Progenitor cell of endocrine pancreas (in vitro differentiated cells): ENCODE measurements at places on chromosomes 13 and 19. TPM values are rescaled to one million over a fixed set of nuclear protein-coding genes. Genes with fewer than 3 reads are reported as not detected.

The EFNA2 gene
- total RNA-seq, result 23.8 and 26.5 TPM in 2 replicates

The HTR2A gene
- total RNA-seq, result not detected in 2 replicates

The CGB5 gene
- not detected in 2 replicates for total RNA-seq

The DMPK gene
- 117 and 122 TPM in 2 replicates for total RNA-seq

The ZNF90 gene
- 48.0 and 53.8 TPM in 2 replicates for total RNA-seq

The RAB4B gene
- total RNA-seq, result 20.7 and 21.5 TPM in 2 replicates

The ZNF577 gene
- total RNA-seq, result 27.5 and 29.5 TPM in 2 replicates

- no peaks in the 10 kb centered on the region for H3K27me3 ChIP-seq
- peaks cover 19% of the 10 kb centered on the region for H3K36me3 ChIP-seq
- H3K4me3 ChIP-seq, result no peak overlapping the region
Observed at GRCh38 chr13:96020155-96020575, 33.0 kb downstream of the UGGT2 start.

GRCh38 chr19:13764101-13764807 is at the start of gene MRI1:
Gene MRI1, plus strand, starts transcription at chr19:13764522. Its CDS starts 67 bp downstream, at chr19:13764589.
- H3K4me1 ChIP-seq, result peaks cover 6% of the 10 kb centered on the region
- H3K36me3 ChIP-seq, result peaks cover 7% of the 10 kb centered on the region
- no peak within 1 kb of the TSS for H3K27ac ChIP-seq
- no peaks in the 10 kb centered on the region for H3K27me3 ChIP-seq

DNA sequence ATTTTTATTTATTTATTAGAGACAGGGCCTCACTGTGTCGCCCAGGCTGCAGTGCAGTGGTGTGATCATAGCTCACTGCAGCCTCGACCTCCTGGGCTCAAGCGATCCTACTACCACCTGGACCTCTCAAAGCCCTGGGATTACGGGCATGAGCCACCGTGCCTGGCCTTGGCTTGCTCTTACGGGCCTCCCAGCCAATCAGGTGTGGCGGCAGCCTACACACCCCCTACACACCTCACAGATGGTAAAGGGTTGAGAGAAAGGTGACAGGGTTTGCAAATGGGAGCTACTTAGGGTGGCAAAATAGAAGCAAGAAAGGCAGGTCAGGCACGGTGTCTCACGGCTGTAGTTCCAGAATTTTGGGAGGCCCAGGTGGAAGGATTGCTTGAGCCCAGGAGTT is 1.0 kb upstream of the ZBTB32 start:
- peaks cover 14% of the 10 kb centered on the region for H3K27me3 ChIP-seq
- H3K27ac ChIP-seq, result no peak overlapping the region
- peaks cover 2% of the 10 kb centered on the region for H3K4me1 ChIP-seq
- DNase-seq, result no peak
- H3K4me3 ChIP-seq, result no peak overlapping the region
- H3K36me3 ChIP-seq, result no peaks in the 10 kb centered on the region

GRCh38 chr19:50210425-50210824 is 7.0 kb downstream of the MYH14 start:
- peaks cover 22% of the 10 kb centered on the region for H3K36me3 ChIP-seq
- no peak overlapping the region for H3K4me3 ChIP-seq
- H3K27me3 ChIP-seq, result no peaks in the 10 kb centered on the region
- DNase-seq, result no peak

- no peak overlapping the region for H3K4me3 ChIP-seq
- peaks cover 4% of the 10 kb centered on the region for H3K4me1 ChIP-seq
- H3K27me3 ChIP-seq, result no peaks in the 10 kb centered on the region
- no peak overlapping the region for H3K27ac ChIP-seq
Observed at GRCh38 chr13:40306817-40307216, 359.6 kb downstream of the FOXO1 start.

DNA sequence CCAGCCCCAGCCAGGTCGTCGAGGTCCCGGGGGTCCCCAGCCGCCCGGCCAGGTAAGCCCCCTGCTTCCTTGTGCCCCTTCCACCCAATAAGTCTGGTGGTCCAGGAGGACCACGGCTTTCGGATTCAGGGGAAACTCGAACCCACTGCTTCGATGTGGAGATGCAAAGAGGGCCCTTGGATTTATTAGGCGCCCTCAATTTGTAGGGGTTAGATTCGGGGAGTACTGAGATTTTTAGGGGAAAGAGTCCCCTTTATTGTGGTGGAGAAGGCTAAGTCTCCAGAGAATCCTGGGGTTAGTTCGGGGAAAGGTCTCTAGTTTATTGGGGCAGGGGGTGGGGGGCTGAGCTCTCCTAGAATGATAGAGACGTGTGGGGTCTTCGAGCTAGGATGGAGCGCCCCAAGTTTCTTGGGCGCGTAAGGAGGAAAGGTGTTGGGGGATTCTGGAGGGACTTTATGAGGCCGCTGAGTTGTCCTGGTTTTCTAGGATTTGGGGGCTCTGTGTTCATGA is 3.8 kb upstream of the LTBP4 start:
- H3K27me3 ChIP-seq, result peaks cover 58% of the 10 kb centered on the region
- no peak overlapping the region for H3K27ac ChIP-seq
- no peak for DNase-seq
- H3K4me3 ChIP-seq, result peak overlapping the region; percentile 45
- no peaks in the 10 kb centered on the region for H3K36me3 ChIP-seq
- peaks cover 2% of the 10 kb centered on the region for H3K4me1 ChIP-seq

DNA sequence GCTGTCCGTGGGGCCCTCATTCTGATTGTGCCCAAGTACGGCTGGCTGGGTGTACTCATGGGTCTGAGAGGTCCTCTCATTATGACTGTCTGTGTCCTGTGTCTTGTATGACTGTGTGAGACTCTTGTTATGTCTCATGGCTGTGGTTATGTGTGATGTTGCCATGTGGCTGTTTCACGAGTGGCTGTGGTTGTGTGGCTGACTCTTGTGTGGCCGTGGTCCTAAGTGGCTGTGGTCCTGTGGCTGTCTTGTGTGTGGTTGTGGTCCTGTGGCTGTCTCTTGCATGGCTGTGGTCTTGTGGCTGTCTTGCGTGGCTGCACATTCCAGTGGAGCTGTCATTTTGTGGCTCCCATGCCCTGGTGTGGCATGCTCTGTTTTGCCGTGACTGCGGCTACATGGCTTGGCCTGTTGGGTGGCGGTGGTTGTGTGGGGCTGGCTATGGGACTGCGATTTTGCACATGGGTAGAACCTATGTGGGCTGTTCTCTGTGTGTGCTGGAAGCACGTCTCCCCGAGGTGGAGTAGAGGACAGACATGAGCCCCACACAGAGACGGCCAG is 2.5 kb downstream of the LYL1 start:
- peaks cover 3% of the 10 kb centered on the region for H3K4me1 ChIP-seq
- H3K27ac ChIP-seq, result no peak overlapping the region
- H3K4me3 ChIP-seq, result no peak overlapping the region
- H3K36me3 ChIP-seq, result no peaks in the 10 kb centered on the region

DNA sequence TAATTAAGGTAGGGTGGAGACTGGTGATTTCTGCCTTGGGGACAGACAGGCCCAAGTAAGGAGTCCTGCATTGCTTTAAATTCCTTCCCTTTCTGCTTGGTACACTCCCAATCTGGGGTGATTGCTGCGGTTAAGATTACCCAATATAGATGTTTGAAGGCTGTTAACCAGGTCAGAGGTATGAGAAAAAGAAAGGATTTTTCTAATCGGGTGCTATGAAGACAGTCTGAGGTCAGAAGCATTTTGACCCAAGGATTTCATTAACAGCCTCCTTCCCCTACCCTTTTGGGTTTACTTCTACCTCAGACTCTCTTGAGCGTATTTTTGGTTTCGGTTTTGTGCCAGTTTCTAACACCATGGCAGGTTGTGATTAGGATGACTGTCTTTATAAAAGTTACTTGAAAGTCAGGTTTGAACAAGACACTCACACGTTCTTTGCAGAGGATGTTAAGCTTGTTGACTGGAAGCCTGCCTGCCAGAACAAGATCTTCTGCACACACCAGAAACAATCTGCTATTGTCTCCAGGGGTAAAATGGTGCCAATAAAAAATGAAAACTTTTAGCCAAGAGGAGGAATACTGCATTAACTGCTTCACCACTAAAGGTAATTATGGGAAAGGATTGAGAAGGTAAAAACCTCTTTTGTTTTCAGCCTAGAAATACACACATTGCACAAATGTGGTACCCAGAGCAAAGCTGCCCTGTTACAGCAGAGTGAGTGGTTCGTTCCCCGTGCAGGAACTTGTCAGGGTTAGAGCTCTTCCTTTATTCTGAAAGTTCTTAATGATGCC is 108.8 kb downstream of the NDFIP2 start:
- H3K4me3 ChIP-seq, result no peak overlapping the region
- H3K27me3 ChIP-seq, result no peaks in the 10 kb centered on the region
- H3K27ac ChIP-seq, result no peak overlapping the region
- H3K4me1 ChIP-seq, result peaks cover 3% of the 10 kb centered on the region
- no peak for DNase-seq
- H3K36me3 ChIP-seq, result peaks cover 9% of the 10 kb centered on the region

GRCh38 chr13:29677627-29678026 is 82.1 kb upstream of the SLC7A1 start:
- no peaks in the 10 kb centered on the region for H3K36me3 ChIP-seq
- H3K4me3 ChIP-seq, result no peak overlapping the region
- peaks cover 7% of the 10 kb centered on the region for H3K27me3 ChIP-seq

DNA sequence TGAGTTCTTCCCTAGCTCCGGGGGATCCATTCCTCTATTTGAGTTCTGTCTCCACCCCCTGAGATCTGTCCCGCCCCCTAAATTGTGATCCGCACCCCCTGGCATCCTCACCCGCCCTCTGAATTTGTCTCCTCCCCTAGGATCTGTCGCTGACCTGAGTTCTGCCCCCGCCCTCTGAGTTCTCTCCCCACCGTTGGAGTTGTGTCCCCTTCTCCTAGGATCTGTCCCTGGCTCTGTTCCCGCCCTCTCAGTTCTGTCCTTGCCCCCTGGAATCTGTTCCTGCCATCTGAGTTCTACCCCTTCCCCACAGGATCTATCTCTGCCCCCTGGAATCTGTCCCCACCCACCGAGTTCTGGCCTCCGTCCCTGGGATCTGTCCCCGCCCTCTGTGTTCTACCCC is 1.0 kb upstream of the SLC17A7 start:
- peaks cover 51% of the 10 kb centered on the region for H3K27me3 ChIP-seq
- no peak overlapping the region for H3K27ac ChIP-seq
- peaks cover 2% of the 10 kb centered on the region for H3K36me3 ChIP-seq
- peaks cover 4% of the 10 kb centered on the region for H3K4me1 ChIP-seq
- DNase-seq, result no peak
- H3K4me3 ChIP-seq, result peak overlapping the region; percentile 75

DNA sequence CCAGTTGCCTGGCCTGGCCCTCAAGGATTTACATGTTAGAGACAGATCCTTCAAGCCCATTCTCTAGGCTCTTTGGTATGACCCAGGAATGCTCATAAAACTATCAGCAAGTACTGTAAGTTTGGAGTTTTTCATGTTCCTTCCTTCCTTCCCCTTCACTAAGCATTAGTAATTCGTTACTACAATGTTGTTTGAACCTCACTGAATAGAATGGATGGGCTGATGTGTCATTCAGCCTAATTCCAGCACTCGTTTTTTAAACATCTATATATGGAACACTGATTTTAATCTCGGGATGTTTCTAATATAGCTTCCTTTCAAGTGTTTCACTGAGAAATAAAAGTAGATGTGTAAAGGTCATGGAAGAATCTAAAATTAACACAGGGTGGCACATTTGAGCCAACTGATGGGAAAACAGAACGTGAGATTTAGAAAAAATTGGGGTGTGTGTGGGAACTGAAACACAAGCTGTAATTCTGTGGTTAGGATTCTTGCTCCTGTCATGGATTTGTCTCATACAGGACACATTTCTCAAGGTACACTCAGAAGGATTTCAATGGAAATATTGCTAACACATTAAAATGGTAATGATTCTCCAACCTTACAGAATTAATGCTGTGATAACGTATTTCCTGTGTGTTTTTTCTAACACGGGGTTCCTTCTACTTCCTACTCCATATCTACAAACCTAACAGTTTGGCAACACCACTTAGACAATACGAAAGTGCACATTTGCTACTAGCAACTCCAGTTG is 93.4 kb downstream of the FLT1 start:
- no peak overlapping the region for H3K4me3 ChIP-seq
- DNase-seq, result no peak
- H3K4me1 ChIP-seq, result no peaks in the 10 kb centered on the region
- H3K27me3 ChIP-seq, result peaks cover 6% of the 10 kb centered on the region

DNA sequence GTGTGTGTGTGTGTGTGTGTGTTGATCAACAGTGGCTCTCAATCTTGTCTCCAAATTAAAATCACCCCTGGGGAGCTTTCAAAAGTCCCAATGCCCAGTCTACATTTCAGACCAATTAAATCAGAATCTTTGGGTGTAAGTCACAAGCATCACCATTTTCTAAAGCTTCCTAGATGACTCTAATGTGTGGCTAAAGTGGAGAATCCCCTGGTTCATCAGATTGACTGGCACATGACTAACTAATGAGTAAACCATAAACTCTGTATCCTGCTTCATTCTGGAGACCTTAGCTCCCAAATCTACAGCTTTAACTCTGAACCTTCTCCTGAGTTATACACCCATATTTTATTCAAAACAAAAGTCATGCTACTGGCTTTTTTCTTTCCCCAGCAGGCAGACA is 131.3 kb downstream of the SUCLA2 start:
- H3K4me1 ChIP-seq, result peaks cover 6% of the 10 kb centered on the region
- no peak overlapping the region for H3K27ac ChIP-seq
- H3K36me3 ChIP-seq, result peaks cover 5% of the 10 kb centered on the region
- H3K4me3 ChIP-seq, result no peak overlapping the region

- no peak overlapping the region for H3K4me3 ChIP-seq
- peaks cover 8% of the 10 kb centered on the region for H3K27me3 ChIP-seq
- peaks cover 10% of the 10 kb centered on the region for H3K4me1 ChIP-seq
- H3K27ac ChIP-seq, result no peak overlapping the region
- H3K36me3 ChIP-seq, result no peaks in the 10 kb centered on the region
- no peak for DNase-seq
Observed at GRCh38 chr13:102900193-102900608, 54.4 kb downstream of the ERCC5 start.

DNA sequence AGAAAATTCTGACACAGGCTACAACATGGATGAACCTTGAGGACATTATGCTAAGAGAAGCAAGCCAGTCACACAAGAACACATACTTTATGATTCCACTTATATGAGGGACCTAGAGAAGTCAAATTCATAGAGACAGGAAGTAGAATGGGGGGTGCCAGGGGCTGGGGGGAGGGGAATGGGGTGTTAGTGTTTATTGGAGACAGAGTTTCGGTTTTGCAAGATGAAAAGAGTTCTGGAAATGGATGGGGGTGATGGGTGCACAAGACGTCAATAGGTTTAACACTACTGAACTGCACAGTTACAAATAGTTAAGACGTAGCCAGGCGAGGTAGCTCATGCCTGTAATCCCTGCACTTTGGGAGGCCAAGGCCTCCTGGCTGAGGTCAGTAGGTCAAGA is 3.5 kb upstream of the ZNF787 start:
- no peak overlapping the region for H3K27ac ChIP-seq
- no peak overlapping the region for H3K4me3 ChIP-seq
- no peak for DNase-seq
- peaks cover 7% of the 10 kb centered on the region for H3K4me1 ChIP-seq

DNA sequence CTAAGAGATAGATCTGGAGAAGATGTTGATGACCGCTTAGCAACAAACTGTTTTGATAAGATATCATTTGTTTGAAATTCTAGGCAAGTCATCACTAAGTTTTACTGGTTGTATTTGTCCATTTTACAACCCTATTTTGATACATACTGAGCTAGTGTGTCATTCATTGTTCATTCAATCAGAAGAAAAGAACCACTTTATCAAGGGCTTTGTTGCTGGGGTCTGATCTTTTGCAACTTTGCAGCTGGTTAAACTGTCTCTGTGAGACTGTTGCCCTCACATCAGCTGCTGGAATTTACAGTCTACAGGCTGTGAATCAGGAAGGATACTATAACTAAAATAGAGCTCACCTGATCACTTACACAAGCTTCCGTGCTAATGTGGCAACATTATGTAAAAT is 290.5 kb downstream of the RFC3 start:
- peaks cover 8% of the 10 kb centered on the region for H3K4me1 ChIP-seq
- DNase-seq, result no peak
- no peak overlapping the region for H3K4me3 ChIP-seq
- H3K27me3 ChIP-seq, result no peaks in the 10 kb centered on the region
- H3K27ac ChIP-seq, result no peak overlapping the region
